ENCODE measurements at places on chromosomes 7 and 10.

GRCh38 chr7:141551094-141551781 lies at the start of gene AGK:
Gene AGK (plus strand): TSS chr7:141551410. CDS start chr7:141555467, 4,057 bp downstream.
- DNase-seq, result no peak

GRCh38 chr7:73425356-73425983 lies 8.1 kb upstream of the FZD9 start:
- no peak for DNase-seq

GRCh38 chr10:84193846-84194423 lies 402 bp upstream of the CDHR1 start:
- no peak for DNase-seq

- no peak for DNase-seq
These were observed 118.1 kb downstream of the MYOF start for GRCh38 chr10:93363891-93364648.

DNA sequence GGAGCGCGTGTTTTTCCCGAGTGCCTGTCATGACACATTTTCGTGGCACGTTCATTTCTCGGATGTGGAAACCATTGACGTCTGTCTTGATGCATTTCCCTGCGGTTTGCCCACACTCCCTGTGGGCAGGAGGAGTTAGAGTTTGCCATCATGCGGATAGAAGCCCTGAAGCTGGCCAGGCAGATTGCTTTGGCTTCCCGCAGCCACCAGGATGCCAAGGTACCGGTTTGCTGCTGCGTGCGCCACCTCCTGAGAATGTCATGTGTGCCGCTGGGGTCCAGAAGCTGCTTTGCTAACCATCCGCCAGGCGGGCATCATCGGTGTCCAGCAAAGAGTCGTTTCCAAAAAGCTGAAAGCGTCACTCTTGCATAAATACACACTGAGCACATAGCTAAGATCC lies 40.9 kb upstream of the BTBD16 start:
- DNase-seq, result no peak

GRCh38 chr10:92729886-92730285 lies 40.1 kb downstream of the HHEX start:
- DNase-seq, result no peak

DNA sequence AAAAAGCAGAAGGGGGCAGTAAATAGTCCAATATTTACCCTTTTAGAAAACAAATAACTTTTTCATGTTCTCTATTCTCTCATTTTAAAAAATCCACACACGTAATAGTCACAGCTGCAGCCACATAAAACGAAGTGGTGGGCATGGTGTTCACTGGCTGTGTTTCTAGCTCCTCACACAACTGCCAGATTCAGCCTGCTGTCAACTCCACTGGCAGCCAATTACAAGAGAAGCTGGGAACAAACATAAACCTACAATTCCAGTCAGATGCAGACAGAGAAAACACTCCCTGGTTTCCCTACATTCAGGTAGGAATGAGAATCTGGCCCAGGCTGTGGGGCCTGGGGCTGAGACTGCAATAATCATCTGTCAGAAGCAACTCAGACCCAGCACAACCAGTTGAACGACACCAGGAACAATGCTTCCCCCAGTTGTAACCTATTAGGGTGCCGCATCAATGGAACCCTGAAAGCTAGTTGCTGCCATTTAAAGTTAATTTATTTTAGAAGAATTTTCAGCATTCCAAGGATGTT lies 29.1 kb downstream of the ERCC6 start:
- no peak for DNase-seq

GRCh38 chr7:5213286-5213645 lies 23.2 kb downstream of the WIPI2 start:
- DNase-seq, result no peak

GRCh38 chr10:34814223-34814912 lies 728 bp downstream of the PARD3 start:
- no peak for DNase-seq
